ENCODE measurements at places on chromosomes 5 and 9. TPM values are rescaled to one million over a fixed set of nuclear protein-coding genes. Genes with fewer than 3 reads are reported as not detected.

GRCh38 chr5:3384531-3384930, 211.1 kb upstream of the IRX1 start:
- no peak overlapping the region for H3K27ac ChIP-seq
- DNase-seq: no peak
- H3K27me3 ChIP-seq: peaks cover 47% of the 10 kb centered on the region
- H3K4me3 ChIP-seq: no peak overlapping the region
- H3K36me3 ChIP-seq: no peaks in the 10 kb centered on the region
- peaks cover 7% of the 10 kb centered on the region for H3K4me1 ChIP-seq

Gene TMEM232
- total RNA-seq: 7.1 TPM

- peak overlapping the region; percentile 43 for H3K27ac ChIP-seq
- H3K4me3 ChIP-seq: no peak overlapping the region
- peaks cover 2% of the 10 kb centered on the region for H3K36me3 ChIP-seq
- H3K4me1 ChIP-seq: peaks cover 5% of the 10 kb centered on the region
Measured at GRCh38 chr9:113580041-113580953, 116.8 kb downstream of the RGS3 start.

GRCh38 chr9:109182940-109183798, 16.1 kb upstream of the FRRS1L start:
- peaks cover 19% of the 10 kb centered on the region for H3K27me3 ChIP-seq
- no peaks in the 10 kb centered on the region for H3K36me3 ChIP-seq
- no peak for DNase-seq

Gene ADAMTSL1
- total RNA-seq: 2.1 TPM

Gene MEIKIN
- not detected for total RNA-seq

GRCh38 chr9:16726718-16727451, 143.6 kb downstream of the BNC2 start:
- DNase-seq: peak; percentile 69
- H3K27me3 ChIP-seq: peaks cover 41% of the 10 kb centered on the region
- peaks cover 33% of the 10 kb centered on the region for H3K4me1 ChIP-seq
- H3K27ac ChIP-seq: peak overlapping the region; percentile 94

Gene SPATA31A3
- total RNA-seq: not detected

GRCh38 chr5:15373151-15373550, 126.8 kb upstream of the FBXL7 start:
- DNase-seq: no peak
- no peak overlapping the region for H3K27ac ChIP-seq
- H3K36me3 ChIP-seq: no peaks in the 10 kb centered on the region
- no peaks in the 10 kb centered on the region for H3K27me3 ChIP-seq
- no peaks in the 10 kb centered on the region for H3K4me1 ChIP-seq

Gene JAKMIP2
- total RNA-seq: 5.0 TPM

Gene PRUNE2
- total RNA-seq: 5.6 TPM

- no peak for DNase-seq
- H3K4me1 ChIP-seq: no peaks in the 10 kb centered on the region
- H3K36me3 ChIP-seq: peaks cover 2% of the 10 kb centered on the region
- no peak overlapping the region for H3K4me3 ChIP-seq
- H3K27ac ChIP-seq: no peak overlapping the region
- no peaks in the 10 kb centered on the region for H3K27me3 ChIP-seq
Measured at GRCh38 chr5:92956886-92957285, 624.1 kb downstream of the NR2F1-AS1 start.

- H3K27ac ChIP-seq: no peak overlapping the region
- H3K36me3 ChIP-seq: peaks cover 4% of the 10 kb centered on the region
- no peak for DNase-seq
- no peaks in the 10 kb centered on the region for H3K4me1 ChIP-seq
- H3K27me3 ChIP-seq: peaks cover 13% of the 10 kb centered on the region
Measured at GRCh38 chr5:173568128-173568527, 48.3 kb downstream of the BOD1 start.

Gene PCDHGA4
- 1.2 TPM for total RNA-seq

- H3K36me3 ChIP-seq: no peaks in the 10 kb centered on the region
- DNase-seq: no peak
- H3K27me3 ChIP-seq: no peaks in the 10 kb centered on the region
- H3K27ac ChIP-seq: no peak overlapping the region
- H3K4me3 ChIP-seq: no peak overlapping the region
Measured at GRCh38 chr5:131067636-131068035, 97.4 kb downstream of the HINT1 start.

GRCh38 chr5:37777432-37778130, 62.3 kb downstream of the GDNF start:
- no peak overlapping the region for H3K27ac ChIP-seq
- no peak overlapping the region for H3K4me3 ChIP-seq
- peaks cover 3% of the 10 kb centered on the region for H3K36me3 ChIP-seq

DNA sequence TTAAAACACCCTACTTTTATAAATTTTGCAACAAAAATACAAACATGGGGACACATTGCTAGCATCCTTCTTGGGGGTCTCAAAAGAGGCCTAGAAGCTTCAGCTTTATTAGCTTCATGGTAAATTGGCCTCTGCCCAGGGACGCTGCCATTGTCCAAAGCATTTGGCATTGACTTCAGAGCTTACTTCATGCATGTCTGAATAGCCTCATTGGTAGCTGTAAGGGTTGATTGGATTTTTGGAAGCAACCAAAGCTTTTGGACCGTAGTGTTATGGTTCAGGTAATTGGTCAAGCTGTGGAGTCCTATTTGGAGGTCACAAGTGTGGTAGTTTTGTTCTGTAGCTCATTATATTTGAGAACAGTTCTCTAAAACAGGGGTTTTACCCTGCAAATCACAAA, 411.7 kb upstream of the SLC24A2 start:
- H3K27me3 ChIP-seq: no peaks in the 10 kb centered on the region
- H3K4me1 ChIP-seq: peaks cover 6% of the 10 kb centered on the region
- no peak for DNase-seq

DNA sequence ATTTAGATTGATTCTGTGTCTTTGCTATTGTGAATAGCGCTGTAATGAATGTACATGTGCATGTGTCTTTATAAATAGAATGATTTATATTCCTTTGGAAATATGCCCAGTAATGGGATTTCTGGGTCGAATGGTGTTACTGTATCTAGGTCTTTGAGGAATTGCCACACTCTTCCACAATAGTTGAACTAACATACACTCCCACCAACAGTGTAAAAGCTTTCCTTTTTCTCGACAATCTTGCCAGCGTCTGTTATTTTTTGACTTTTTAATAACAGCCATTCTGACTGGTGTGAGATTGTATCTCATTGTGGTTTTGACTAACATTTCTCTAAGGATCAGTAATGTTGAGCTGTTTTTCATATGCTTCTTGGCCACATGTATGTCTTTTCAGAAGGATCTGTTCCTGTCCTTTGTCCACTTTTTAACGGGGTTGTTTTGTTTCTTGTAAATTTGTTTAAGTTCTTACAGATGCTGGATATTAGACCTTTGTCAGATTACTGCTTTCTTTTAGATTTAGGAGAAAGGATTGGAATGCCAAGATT, 125.0 kb upstream of the NR5A1 start:
- no peak for DNase-seq
- H3K4me1 ChIP-seq: no peaks in the 10 kb centered on the region
- no peaks in the 10 kb centered on the region for H3K27me3 ChIP-seq
- H3K4me3 ChIP-seq: no peak overlapping the region
- H3K36me3 ChIP-seq: no peaks in the 10 kb centered on the region

GRCh38 chr9:103900466-103900865, 193.6 kb upstream of the SMC2 start:
- H3K27ac ChIP-seq: no peak overlapping the region
- no peaks in the 10 kb centered on the region for H3K27me3 ChIP-seq
- H3K4me3 ChIP-seq: no peak overlapping the region
- no peak for DNase-seq
- H3K36me3 ChIP-seq: no peaks in the 10 kb centered on the region
- H3K4me1 ChIP-seq: no peaks in the 10 kb centered on the region

Gene PCDHB2
- 75.5 TPM for total RNA-seq

GRCh38 chr5:168362097-168362885, 70.8 kb downstream of the WWC1 start:
- DNase-seq: no peak
- H3K4me1 ChIP-seq: peaks cover 54% of the 10 kb centered on the region
- H3K27me3 ChIP-seq: no peaks in the 10 kb centered on the region
- H3K36me3 ChIP-seq: no peaks in the 10 kb centered on the region
- peak overlapping the region; percentile 44 for H3K27ac ChIP-seq

Data from progenitor cell of endocrine pancreas (in vitro differentiated cells).